ENCODE measurements at places on chromosomes 1 and 21. TPM values are rescaled to one million over a fixed set of nuclear protein-coding genes. Genes with fewer than 3 reads are reported as not detected.

TMOD4 gene
- not detected for total RNA-seq

LIN28A gene
- not detected for total RNA-seq

IGFN1 gene
- 0.74 TPM for total RNA-seq

KRTAP7-1 gene
- not detected for total RNA-seq

NOS1AP gene
- total RNA-seq, result 0.18 TPM

TNFRSF25 gene
- 3.2 TPM for total RNA-seq

TRIM58 gene
- total RNA-seq, result not detected

FCMR gene
- total RNA-seq, result 5.1 TPM

RIPK4 gene
- 21.2 TPM for total RNA-seq

RHOU gene
- 11.4 TPM for total RNA-seq

HSD3B1 gene
- total RNA-seq, result not detected

TTC13 gene
- 10.8 TPM for total RNA-seq

HAX1 gene
- 96.5 TPM for total RNA-seq

C1orf226 gene
- 0.93 TPM for total RNA-seq

NEK2 gene
- total RNA-seq, result 44.2 TPM

AQP10 gene
- not detected for total RNA-seq

OPRD1 gene
- not detected for total RNA-seq

KRTAP10-9 gene
- total RNA-seq, result not detected

DYNLT5 gene
- not detected for total RNA-seq

ZNF281 gene
- total RNA-seq, result 43.3 TPM

PAFAH2 gene
- total RNA-seq, result 8.2 TPM
